SJCRH30 (cell line): ENCODE measurements at places on chromosomes 4 and X. TPM values are rescaled to one million over a fixed set of nuclear protein-coding genes. Genes with fewer than 3 reads are reported as not detected.

INTS6L gene
- 12.0 and 13.6 TPM in 2 replicates for total RNA-seq

NUDT11 gene
- 33.7 and 35.8 TPM in 2 replicates for total RNA-seq

GRCh38 chrX:135536877-135537276 lies 16.4 kb downstream of the INTS6L start:
- no peak overlapping the region for H3K27ac ChIP-seq
- H3K4me3 ChIP-seq: no peak overlapping the region
- DNase-seq: no peak
- H3K4me1 ChIP-seq: no peaks in the 10 kb centered on the region

DNA sequence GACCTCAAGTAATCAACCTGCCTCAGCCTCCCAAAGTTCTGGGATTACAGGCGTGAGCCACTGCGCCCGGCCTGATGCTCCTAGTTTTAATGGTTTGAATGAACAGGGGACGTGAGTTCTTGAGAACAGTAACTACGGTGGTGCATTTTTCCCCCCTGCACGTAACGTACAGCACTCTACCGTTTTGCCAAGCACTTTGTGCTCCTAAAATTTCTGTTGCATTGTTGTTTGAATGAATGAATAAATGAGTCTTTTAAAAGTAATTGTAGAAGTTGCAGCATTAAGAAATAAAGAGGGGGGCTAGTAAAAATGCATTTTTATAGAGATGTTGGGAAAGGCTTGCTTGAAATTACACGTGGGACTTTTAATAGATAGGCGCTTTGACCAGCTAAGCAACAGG lies at the start of gene RPA4:
TSS of gene RPA4 (plus strand) at position 301 of the 400 bp plus-strand sequence. CDS start 403 bp downstream, outside the sequence.
- no peaks in the 10 kb centered on the region for H3K27me3 ChIP-seq
- DNase-seq: no peak
- no peaks in the 10 kb centered on the region for H3K4me1 ChIP-seq
- no peak within 1 kb of the TSS for H3K4me3 ChIP-seq

- H3K4me1 ChIP-seq: no peaks in the 10 kb centered on the region
- no peak overlapping the region for H3K27ac ChIP-seq
- no peak for DNase-seq
- H3K36me3 ChIP-seq: no peaks in the 10 kb centered on the region
- no peaks in the 10 kb centered on the region for H3K27me3 ChIP-seq
Measured at GRCh38 chr4:157217708-157218107, 2.8 kb upstream of the GRIA2 start.

DNA sequence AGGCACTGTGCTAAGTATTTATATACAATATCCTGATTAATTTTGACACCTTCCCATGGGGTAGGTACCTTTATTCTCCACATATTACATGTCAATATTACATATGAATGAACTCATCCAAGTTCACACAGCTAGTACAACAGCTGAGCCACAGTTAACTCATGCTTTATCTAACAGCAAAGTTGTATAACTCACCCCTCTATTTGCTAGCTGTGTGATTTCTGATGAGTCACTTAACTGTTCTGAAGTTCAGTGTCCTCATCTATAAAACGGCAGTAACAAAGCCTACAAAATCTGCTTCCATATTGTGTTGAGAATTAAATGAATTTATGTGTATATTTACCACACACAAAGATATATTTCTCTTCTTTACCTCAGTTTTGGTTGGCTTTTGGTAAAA lies 48.2 kb upstream of the KDR start:
- H3K36me3 ChIP-seq: no peaks in the 10 kb centered on the region
- no peak for DNase-seq
- H3K27ac ChIP-seq: no peak overlapping the region
- peaks cover 15% of the 10 kb centered on the region for H3K4me1 ChIP-seq
- H3K4me3 ChIP-seq: no peak overlapping the region

- H3K27me3 ChIP-seq: no peaks in the 10 kb centered on the region
- no peak overlapping the region for H3K27ac ChIP-seq
- no peaks in the 10 kb centered on the region for H3K36me3 ChIP-seq
Measured at GRCh38 chr4:87886083-87886482, 53.3 kb downstream of the MEPE start.

- H3K27me3 ChIP-seq: no peaks in the 10 kb centered on the region
- peaks cover 13% of the 10 kb centered on the region for H3K4me1 ChIP-seq
Measured at GRCh38 chr4:159268607-159269006, 165.7 kb downstream of the RAPGEF2 start.
